Naive B cell (primary cell): ENCODE measurements at places on chromosomes 13 and 19. TPM values are rescaled to one million over a fixed set of nuclear protein-coding genes. Genes with fewer than 3 reads are reported as not detected.
A peak's percentile ranks its signal among the peaks of the same experiment; 100 is the strongest.

DNA sequence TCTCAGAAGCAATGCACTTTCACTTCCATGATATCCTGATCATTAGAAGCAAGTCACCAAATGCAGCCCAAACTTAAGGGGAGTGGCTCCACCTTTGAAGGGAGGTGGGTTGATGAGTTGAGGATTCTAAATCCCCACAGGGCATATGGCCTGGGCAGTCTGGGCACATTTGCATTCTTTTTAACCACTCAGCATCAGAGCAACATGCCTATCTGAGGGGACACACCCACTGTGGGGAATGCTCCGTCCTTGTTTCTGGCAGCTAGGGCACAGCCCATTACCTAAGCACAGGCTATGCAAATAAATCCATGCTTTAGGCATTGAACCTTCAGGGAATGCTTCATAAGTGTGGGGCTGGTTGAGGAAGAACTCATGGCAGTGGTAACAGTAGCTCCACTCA is 12.3 kb upstream of the SACS start:
- peaks cover 8% of the 10 kb centered on the region for H3K4me1 ChIP-seq
- no peak overlapping the region for H3K27ac ChIP-seq
- H3K4me3 ChIP-seq = no peak overlapping the region
- no peaks in the 10 kb centered on the region for H3K36me3 ChIP-seq
- H3K27me3 ChIP-seq = peaks cover 7% of the 10 kb centered on the region
- DNase-seq = no peak

DNA sequence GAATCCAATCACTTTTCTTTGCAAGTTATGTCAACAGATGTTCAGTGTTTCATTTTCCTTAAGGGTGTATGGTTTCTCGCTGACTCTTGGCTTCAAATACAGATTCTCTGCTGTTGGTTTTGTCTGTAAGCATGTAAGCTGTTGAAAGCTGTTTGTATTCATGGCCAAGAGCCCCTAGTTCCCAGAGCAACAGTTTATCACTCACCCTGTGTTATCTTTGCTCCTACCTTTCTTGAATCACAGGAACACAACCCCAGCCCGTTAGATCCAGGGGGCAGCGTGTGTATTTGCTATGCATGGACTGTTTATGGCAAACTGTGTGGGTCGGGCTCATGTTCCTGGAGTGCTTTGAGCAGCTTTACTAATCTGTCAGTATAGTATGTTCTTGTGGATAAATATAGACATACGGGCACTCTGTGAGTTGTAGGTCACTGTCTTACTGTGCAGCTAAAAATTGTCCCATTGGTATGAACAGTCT is 28.9 kb downstream of the FRY start:
- H3K4me3 ChIP-seq = no peak overlapping the region
- no peaks in the 10 kb centered on the region for H3K4me1 ChIP-seq
- no peak for DNase-seq
- H3K27me3 ChIP-seq = no peaks in the 10 kb centered on the region
- no peaks in the 10 kb centered on the region for H3K36me3 ChIP-seq

DNA sequence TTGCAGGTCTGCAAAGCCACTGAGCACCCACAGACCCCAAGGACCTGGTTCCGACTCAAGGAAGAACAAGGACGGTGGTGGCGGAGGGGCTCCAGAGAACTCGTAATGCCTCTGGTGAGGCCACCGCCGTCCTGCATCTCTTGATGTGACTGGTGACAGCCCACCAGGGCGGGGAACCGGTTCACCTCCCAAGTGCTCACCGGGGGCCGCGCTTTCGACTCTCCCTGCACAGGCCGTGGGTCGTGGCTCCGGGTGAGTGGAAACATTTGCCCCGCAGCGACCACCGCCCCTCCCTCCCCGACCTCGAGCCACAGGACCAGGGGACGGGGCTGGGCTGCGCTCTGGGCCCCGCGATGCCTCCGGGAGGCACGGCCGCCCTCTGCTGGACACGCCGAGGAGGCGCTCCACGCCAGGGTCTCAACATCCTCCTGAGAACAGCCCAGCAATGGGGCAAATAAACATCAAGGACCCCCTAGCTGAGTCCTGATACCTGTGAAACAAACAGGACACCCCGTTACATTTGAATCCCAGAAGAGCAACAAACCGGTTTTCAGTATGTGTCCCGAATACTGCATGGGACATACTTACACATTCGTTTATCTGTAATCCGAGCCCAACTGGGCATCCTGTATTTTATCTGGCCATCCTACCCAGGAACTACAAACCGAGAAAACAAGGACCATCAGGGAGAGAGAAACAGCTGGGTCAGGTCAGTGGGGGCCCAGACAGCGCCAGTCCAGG is 3.9 kb upstream of the PLPP2 start:
- no peak overlapping the region for H3K27ac ChIP-seq
- H3K27me3 ChIP-seq = peaks cover 34% of the 10 kb centered on the region
- H3K4me3 ChIP-seq = no peak overlapping the region
- no peaks in the 10 kb centered on the region for H3K36me3 ChIP-seq
- no peak for DNase-seq

Gene REXO1
- 3.6 TPM for polyA plus RNA-seq

Gene KLK4
- polyA plus RNA-seq = not detected

DNA sequence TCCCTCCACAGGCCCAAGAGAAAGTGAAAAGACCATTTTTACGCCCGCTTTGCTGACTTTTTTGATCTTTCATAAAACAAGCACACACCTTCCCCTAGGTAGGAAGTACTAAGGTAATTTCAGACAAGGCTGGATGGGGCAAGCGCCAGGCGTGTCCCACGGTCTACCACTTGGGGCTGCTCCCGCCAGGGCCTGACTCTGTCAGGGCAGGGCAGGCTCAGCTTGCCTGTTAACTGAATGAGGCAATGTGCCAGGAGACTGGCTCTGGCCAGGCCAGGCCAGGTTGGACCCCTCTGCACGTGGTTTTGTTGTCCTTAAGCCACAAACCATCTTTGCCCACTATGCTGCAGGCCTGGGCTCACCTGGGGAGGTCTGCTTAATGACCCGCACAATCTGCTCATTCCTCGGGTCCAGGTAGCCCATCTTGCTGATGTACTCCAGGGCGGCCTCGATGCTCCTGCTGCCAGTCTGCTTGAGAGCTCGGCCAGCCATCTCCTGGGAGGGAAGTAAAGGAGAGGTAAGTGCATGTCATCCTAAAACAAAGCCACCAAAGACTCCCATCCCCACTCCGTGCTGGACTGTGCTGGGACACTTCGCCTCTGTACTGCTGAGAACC is 70.4 kb downstream of the LATS2 start:
- no peak for DNase-seq
- H3K27me3 ChIP-seq = no peaks in the 10 kb centered on the region
- H3K36me3 ChIP-seq = peaks cover 11% of the 10 kb centered on the region
- H3K4me3 ChIP-seq = no peak overlapping the region
- no peaks in the 10 kb centered on the region for H3K4me1 ChIP-seq
- no peak overlapping the region for H3K27ac ChIP-seq

Gene CYP2A6
- polyA plus RNA-seq = not detected

DNA sequence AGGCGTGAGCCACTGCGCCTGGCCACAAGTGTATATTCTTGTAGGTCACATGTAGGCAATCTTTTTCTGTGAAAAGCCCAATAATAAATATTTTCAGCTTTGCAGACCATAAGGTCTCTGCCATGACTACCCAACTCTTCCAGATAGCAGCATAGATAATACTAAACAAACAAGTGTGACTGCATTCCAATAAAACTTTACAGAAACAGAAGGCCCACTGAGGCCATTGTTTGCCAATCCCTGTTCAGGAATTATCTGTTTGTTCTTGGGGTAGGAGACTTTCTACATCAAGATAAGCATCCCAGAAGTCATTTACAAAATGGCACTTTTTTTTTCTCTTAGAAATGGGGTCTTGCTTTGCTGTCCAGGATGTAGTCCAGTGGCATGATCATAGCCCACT is 2.8 kb upstream of the ZNF329 start:
- H3K4me1 ChIP-seq = peaks cover 22% of the 10 kb centered on the region
- H3K27me3 ChIP-seq = no peaks in the 10 kb centered on the region
- H3K36me3 ChIP-seq = no peaks in the 10 kb centered on the region
- no peak for DNase-seq
- no peak overlapping the region for H3K4me3 ChIP-seq
- H3K27ac ChIP-seq = no peak overlapping the region

Gene UGGT2
- polyA plus RNA-seq = not detected

Gene TEAD2
- polyA plus RNA-seq = 2.3 TPM

- H3K27me3 ChIP-seq = peaks cover 8% of the 10 kb centered on the region
- H3K4me1 ChIP-seq = no peaks in the 10 kb centered on the region
- H3K27ac ChIP-seq = no peak overlapping the region
- H3K36me3 ChIP-seq = no peaks in the 10 kb centered on the region
- no peak overlapping the region for H3K4me3 ChIP-seq
Observed at GRCh38 chr19:32053376-32053775, 292.0 kb upstream of the ZNF507 start.

GRCh38 chr13:98490195-98490836 is 86.6 kb downstream of the STK24 start:
- H3K27ac ChIP-seq = no peak overlapping the region
- no peak overlapping the region for H3K4me3 ChIP-seq
- no peaks in the 10 kb centered on the region for H3K27me3 ChIP-seq
- peaks cover 82% of the 10 kb centered on the region for H3K4me1 ChIP-seq
- DNase-seq = no peak

DNA sequence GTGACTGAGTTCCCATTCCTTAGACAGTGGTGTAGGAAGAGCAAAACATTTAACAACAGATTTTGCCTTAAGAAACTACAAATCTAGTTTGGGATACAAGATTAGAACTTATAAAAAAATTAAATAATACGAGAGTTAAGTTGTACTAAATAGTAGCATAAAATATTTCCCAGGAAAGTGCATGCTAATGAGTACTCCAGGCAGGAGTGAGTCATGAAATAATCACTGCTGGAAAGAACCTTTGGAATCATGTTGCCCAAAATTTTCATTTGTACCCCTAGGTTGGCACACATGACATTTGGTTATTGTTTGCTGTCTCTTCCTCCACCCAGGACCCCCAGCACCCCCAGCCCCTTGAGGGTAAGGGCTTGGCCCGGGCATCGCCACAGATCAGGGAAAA is 26.3 kb upstream of the KL start:
- no peaks in the 10 kb centered on the region for H3K36me3 ChIP-seq
- no peak overlapping the region for H3K27ac ChIP-seq
- H3K4me1 ChIP-seq = peaks cover 7% of the 10 kb centered on the region
- DNase-seq = no peak
- no peak overlapping the region for H3K4me3 ChIP-seq
- peaks cover 4% of the 10 kb centered on the region for H3K27me3 ChIP-seq

GRCh38 chr19:43511324-43511723 is 6.8 kb upstream of the PHLDB3 start:
- no peaks in the 10 kb centered on the region for H3K27me3 ChIP-seq
- H3K36me3 ChIP-seq = peaks cover 6% of the 10 kb centered on the region
- no peak overlapping the region for H3K4me3 ChIP-seq
- no peak for DNase-seq
- H3K4me1 ChIP-seq = peaks cover 6% of the 10 kb centered on the region

Gene PSG11
- not detected for polyA plus RNA-seq

DNA sequence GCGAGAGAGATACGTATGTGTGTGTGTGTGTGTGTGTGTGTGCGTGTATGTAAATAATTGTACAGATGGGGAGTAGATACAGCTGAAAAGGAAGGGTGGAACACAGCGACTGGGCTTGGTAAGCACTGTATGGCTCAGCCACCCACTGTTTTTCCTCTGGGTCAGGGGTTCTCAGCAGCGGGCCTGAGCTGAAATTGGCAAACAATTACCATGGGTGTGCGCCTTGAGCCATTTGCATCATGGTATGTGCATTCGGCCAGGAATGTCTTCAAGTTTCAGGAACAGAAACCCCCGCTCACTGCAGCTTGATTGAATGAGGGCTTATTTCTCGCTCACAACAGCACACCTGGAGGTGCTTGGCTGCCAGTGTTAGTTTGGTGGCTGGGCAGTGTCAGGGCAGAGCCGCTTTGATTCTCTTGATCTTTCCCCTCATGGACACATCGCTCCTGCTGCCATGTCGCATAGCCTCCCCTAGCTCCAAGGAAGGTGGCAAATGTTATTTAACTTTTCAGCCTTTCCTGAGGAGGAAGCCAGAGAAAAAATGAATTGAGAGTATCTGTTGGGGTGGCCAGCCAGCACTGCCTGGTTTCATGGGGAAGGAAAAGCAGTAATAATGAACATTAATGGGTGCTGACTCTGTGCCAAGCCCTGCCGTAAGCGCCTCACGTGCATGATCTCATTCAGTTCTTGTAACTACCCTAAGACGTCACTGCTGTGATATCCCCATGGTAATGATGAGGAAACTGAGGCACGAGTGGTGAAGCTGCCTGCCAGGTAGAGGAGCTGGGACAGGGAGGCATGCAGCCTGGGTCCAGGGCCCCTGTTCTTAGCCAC is 126.9 kb downstream of the SIPA1L3 start:
- peaks cover 82% of the 10 kb centered on the region for H3K4me1 ChIP-seq
- H3K36me3 ChIP-seq = peaks cover 14% of the 10 kb centered on the region
- peak overlapping the region; percentile 100 for H3K27ac ChIP-seq

GRCh38 chr13:112587212-112587763 is 665 bp downstream of the TUBGCP3 start:
- H3K4me1 ChIP-seq = peaks cover 52% of the 10 kb centered on the region
- H3K36me3 ChIP-seq = no peaks in the 10 kb centered on the region
- DNase-seq = peak; percentile 25
- H3K27me3 ChIP-seq = no peaks in the 10 kb centered on the region
- peak overlapping the region; percentile 92 for H3K27ac ChIP-seq

GRCh38 chr13:70755456-70755855 is 647.2 kb upstream of the KLHL1 start:
- no peak overlapping the region for H3K4me3 ChIP-seq
- H3K36me3 ChIP-seq = no peaks in the 10 kb centered on the region
- no peak overlapping the region for H3K27ac ChIP-seq
- no peaks in the 10 kb centered on the region for H3K4me1 ChIP-seq

DNA sequence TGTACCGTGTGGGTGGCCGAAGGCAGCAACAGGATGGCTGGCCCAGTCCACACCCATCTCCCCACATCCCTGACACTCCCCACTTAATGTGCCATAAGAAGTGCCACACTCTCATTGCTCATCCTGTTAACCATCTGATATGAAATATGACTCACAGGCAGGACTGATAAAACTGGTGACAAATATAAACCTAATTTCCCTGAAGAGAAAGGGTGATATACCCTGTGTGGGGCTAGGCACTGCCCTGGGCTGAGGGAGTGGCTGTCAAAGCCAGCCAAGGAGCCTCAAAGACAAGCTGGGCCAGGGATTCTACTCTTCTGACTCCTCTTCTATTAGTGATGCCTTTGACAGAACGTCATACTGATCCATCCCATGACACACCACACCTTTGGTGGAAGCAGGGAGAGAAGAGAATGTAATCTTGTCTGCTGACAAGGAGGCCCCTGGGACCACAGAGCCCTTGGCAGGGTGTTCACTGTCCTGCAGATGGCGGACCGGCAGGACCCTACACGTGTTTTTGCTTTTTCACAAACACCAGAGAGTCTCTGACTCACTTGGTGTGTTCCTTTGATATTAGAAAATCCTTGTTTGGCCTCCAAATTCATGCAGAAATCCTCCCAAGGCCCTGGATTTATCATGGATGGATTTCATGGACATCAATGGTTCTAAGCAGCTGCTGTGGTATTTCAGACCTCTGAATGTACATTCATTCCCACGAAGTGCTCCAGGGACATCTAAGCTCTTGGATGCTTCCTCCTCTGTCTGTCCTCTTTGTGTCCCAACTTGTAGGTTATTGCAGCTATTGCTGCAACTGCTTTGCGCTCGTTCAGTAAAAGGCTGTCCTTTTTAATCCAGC is 98.0 kb upstream of the WASF3 start:
- no peaks in the 10 kb centered on the region for H3K36me3 ChIP-seq
- H3K27ac ChIP-seq = no peak overlapping the region
- H3K4me3 ChIP-seq = no peak overlapping the region
- H3K27me3 ChIP-seq = peaks cover 32% of the 10 kb centered on the region
- no peak for DNase-seq
- no peaks in the 10 kb centered on the region for H3K4me1 ChIP-seq

Gene VPS36
- 44.3 TPM for polyA plus RNA-seq
